NCI-H2171 treated with DMSO at 0.1 percent for 48 hours (cell line): ENCODE measurements at places on chromosomes 16 and 17.

DNA sequence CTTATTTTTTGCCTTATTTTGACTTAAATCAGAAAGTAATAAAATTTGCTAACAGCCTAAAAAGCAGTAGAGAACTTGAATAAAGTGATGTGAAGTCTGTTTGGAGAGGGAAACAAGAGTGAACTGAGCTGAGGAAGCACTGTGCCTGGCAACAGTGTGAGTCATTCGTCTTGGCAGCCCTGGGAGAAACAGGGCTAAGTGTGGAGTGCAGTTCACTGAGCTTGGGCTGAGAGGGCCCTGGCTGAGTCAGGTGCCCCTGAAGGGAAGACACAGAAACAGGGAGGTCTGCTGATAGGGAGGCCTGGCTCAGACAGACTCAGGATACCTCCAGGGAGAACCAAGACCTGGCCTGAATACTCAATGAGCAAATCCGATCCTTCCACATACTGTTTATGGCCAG, 132.1 kb downstream of the HS3ST4 start:
- no peak for DNase-seq

DNA sequence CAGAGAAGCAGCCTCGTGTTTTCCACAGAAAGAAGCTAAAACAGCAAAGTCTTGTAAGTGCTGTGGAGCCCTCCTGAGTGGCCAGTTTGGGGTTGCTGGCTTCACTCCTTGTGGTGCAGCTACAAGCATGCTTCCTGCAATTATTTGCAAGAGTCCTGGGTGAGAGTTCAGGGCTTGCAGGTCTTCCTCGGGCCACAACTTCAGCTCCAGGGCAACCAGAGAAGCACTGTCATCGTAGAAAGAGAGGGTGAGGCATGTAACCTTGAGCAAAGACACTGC, 37.9 kb downstream of the SHISA6 start:
- no peak for DNase-seq

DNA sequence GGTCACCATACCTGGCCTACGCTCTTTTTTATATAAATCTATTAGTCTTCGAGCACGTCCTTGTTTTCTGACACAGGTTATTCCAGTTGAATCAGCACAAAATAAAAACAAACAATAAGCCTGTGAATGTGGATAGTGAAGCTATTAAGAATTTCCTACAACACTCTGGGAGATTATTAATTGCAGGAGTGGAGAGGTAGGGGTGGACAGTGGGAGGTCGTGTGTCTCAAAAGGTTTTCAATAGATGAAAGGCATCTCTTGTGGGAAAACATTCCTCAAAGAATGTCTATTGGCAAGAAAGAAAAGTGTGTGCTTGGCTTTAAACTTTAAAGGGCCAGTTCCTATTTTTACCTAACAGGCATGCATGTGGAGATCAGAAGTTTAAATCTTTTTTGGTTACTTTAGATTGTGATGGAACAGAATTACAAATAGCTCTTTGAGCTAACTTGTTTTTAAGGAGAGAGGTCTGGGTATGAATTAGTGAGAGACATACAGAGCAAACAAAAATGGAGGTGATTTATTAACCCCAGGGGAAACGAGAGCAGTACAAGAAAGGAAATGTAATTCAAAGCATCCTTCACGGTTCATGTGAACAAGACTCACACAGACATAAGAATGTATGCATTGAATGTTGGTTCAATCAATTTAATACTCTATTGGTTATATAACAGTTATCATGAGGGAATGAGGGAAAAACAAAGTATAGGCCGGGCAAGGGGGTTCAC, 9.0 kb downstream of the SMYD4 start:
- no peak for DNase-seq

DNA sequence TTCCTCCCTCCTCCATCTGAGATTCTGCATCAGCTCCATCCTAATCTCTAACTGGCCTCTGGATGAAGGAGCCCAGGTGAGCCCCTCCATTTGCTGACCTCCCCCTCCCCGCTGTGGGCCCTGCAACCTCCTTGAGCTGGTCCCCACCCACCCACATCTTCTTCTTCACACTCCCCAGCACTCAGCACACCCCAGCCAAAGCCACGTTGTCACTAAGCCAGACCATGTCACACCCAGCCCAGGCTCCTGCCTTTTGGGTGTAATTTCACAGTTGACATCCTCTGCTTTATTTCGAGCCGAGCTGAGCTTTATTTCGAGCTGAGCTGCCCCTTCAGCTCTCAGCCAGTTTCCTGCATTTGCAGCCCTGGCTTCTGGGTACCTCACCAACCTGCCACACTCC, 282.7 kb upstream of the TNRC6C start:
- no peak for DNase-seq

- peak; percentile 66 for DNase-seq
These were observed 1.1 kb upstream of the UBE2I start for GRCh38 chr16:1308036-1308976.

GRCh38 chr16:57795431-57795878, 6.8 kb downstream of the KIFC3 start:
- DNase-seq: peak; percentile 82

GRCh38 chr17:64038331-64039105, 18.1 kb upstream of the ICAM2 start:
- no peak for DNase-seq

GRCh38 chr17:44770166-44770925, 11.6 kb downstream of the ADAM11 start:
- no peak for DNase-seq

DNA sequence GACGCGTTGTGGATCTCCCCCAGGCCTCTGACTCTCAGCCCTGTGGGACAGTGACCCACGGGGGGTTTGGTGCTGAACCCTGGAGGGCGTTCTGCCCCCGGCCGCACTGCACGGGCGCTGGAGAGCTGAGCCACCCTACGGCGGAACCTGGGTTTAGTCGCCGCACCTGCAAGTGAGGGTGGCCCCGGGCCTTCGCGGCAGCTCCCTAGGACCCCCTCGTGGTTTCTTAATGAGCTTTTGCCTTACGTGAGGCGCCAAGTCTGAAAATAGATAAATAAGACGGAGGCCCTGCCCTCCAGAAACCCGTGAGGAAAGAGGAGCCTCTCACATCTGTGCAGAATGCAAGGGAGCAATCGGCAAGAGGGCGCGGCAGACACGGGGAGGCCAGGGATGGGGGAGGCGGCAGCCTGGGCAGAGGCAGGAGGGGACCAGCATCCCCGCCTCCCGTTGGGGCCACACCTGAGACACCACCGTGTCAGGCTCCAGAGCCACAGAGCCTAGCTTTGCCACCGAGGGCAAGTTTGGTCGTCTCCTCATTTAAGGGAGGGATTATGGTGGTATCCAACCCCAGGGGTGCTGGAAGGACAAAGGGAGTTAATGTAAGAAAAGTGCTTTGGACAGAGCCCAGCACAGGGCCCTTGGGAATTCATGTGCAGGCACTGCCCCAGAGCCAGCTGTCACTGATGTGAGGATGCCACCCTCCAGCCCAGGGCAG, 153.2 kb upstream of the CHMP6 start:
- DNase-seq: peak; percentile 83

GRCh38 chr17:1241929-1242328, 28.3 kb upstream of the BHLHA9 start:
- DNase-seq: peak; percentile 93

DNA sequence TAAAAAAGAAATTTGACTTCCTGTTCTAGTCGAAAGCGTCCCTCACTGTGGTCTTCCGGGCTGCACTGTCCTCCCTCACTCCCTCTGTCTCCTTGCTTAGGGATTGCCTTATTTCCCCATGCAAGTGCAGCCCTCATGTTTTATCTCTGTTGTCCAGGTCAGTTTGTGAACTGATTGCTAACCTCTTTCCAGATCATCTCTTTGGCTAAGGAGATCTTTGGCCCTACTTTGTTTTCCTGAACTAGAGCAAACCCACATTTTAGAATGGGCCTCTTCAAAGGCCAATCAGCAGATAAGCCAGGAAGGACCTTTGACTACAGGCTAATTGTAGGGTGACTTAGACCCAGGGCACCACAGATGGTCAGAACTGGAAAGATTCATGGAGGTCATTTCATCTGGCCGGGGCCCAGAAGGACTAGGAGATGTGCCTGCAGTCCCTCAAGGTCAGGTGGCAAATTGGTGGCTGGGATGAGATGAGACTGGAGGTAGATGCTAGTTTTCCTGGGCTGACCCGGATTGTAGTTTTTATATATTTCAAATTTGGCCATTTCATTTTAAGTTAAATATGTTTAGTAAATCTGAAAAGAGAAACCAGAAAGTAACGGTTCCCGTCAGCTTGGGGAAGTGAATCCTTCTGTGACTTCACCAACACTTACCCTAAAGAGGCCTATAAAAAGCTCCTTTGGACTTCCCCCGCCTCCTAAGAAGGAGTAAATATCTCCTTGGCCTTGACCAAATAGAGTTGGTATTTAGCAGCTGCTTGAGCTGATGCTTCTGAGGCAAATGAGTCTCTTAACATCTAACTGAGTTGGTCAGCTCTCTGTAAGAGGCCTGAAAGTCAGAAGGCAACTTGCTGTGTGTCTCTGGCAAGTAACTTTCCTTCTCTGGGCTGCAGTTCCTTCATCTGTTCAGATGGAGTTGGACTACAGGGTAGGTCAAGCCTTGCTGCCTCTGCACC, 6.2 kb upstream of the SLC25A19 start:
- no peak for DNase-seq

GRCh38 chr17:12256380-12256995, 235.8 kb downstream of the MAP2K4 start:
- DNase-seq: peak; percentile 54
